ENCODE measurements at places on chromosomes 2 and 18. TPM values are rescaled to one million over a fixed set of nuclear protein-coding genes. Genes with fewer than 3 reads are reported as not detected.

GRCh38 chr2:54271843-54272627 lies 16.0 kb upstream of the TSPYL6 start:
- H3K27ac ChIP-seq: no peak overlapping the region
- DNase-seq: no peak
- no peak overlapping the region for H3K4me3 ChIP-seq
- no peaks in the 10 kb centered on the region for H3K36me3 ChIP-seq
- no peaks in the 10 kb centered on the region for H3K27me3 ChIP-seq

- no peak overlapping the region for H3K4me3 ChIP-seq
- H3K27me3 ChIP-seq: peaks cover 2% of the 10 kb centered on the region
- no peaks in the 10 kb centered on the region for H3K4me1 ChIP-seq
- H3K27ac ChIP-seq: no peak overlapping the region
These were observed 96.9 kb upstream of the ZNF397 start for GRCh38 chr18:35143622-35144596.

DNA sequence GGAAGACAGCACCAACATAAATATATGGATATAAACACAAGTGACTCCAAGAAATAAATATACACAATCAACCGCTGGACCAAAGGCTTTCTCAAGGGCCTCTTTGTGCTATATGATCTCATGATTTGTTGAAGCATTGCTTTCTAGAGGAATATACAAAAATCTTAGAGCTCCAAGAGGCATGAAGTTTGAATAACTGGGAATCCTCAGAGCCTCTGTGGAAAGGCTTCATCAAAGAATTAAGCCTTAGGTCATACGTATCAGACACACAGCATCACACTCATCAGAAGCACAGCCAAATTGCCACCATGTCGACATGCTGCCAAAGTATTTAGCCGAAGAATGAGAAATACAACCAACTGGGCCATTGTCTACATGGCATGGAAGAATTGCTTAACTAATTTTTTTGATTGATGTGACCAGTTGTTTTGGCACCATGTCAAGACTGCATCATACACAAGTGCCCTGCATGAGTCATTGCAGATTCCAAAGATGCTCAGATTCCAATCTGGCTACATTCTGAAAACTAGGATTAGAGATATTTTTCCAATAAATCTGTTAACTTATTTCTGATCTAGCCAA lies 860.6 kb upstream of the ZEB2 start:
- no peak overlapping the region for H3K4me3 ChIP-seq
- no peaks in the 10 kb centered on the region for H3K27me3 ChIP-seq
- H3K36me3 ChIP-seq: no peaks in the 10 kb centered on the region
- H3K27ac ChIP-seq: peak overlapping the region; percentile 42
- DNase-seq: peak; percentile 76

- H3K36me3 ChIP-seq: no peaks in the 10 kb centered on the region
- no peak overlapping the region for H3K27ac ChIP-seq
- no peak for DNase-seq
- peaks cover 10% of the 10 kb centered on the region for H3K4me1 ChIP-seq
- no peak overlapping the region for H3K4me3 ChIP-seq
- H3K27me3 ChIP-seq: peaks cover 20% of the 10 kb centered on the region
These were observed 611.6 kb upstream of the VRK2 start for GRCh38 chr2:57434972-57435371.

DNA sequence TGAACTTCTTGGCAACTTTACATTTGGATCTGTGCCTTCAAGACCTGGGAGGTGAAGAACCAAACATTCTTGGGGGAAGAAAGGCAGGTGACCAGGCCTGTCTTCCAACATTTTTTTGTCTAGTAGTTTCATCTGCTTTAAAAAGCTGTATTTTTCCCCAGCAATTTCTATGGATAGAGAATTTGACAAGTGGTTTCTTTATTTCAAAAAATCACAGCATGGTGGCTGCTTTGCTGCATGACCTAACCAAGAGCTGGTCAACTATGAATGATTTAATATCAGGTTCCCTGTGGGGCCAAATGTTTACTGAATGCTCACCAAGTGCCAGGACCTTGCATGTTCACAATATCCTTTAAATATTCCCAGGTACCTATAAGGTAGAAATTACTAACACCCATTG lies 19.1 kb downstream of the LRP2 start:
- no peak overlapping the region for H3K27ac ChIP-seq
- no peaks in the 10 kb centered on the region for H3K36me3 ChIP-seq
- no peaks in the 10 kb centered on the region for H3K27me3 ChIP-seq
- no peak for DNase-seq

GRCh38 chr2:127313406-127313805 lies 19.5 kb upstream of the ERCC3 start:
- H3K36me3 ChIP-seq: peaks cover 22% of the 10 kb centered on the region
- no peaks in the 10 kb centered on the region for H3K27me3 ChIP-seq
- no peak overlapping the region for H3K27ac ChIP-seq
- no peak overlapping the region for H3K4me3 ChIP-seq

GRCh38 chr2:172970660-172971059 lies 105.0 kb upstream of the MAP3K20 start:
- no peaks in the 10 kb centered on the region for H3K36me3 ChIP-seq
- H3K4me3 ChIP-seq: no peak overlapping the region
- peaks cover 38% of the 10 kb centered on the region for H3K4me1 ChIP-seq
- H3K27me3 ChIP-seq: no peaks in the 10 kb centered on the region

DNA sequence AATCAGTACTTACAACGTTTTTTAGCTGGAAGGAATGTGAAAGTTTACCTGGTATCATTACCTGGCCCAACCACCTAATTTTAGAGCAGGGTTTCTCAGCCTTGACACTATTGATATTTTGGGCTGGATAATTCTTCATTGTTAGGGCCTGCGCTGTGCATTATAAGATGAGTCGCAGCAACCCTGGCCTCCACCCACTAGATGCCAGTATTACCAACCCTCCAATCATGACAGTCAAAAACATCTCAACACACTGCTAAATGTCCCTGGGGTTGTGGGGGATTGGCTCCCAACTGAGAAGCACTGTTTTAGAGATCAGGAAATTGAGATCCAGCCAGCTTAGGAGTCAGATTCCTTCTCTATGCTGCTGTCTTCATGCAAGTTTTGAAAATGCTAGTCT lies 265.3 kb upstream of the TCF4 start:
- no peaks in the 10 kb centered on the region for H3K27me3 ChIP-seq
- no peak overlapping the region for H3K4me3 ChIP-seq
- DNase-seq: no peak
- H3K4me1 ChIP-seq: peaks cover 43% of the 10 kb centered on the region
- no peak overlapping the region for H3K27ac ChIP-seq
- no peaks in the 10 kb centered on the region for H3K36me3 ChIP-seq

- no peak overlapping the region for H3K27ac ChIP-seq
- no peaks in the 10 kb centered on the region for H3K27me3 ChIP-seq
- no peak for DNase-seq
- H3K4me3 ChIP-seq: no peak overlapping the region
These were observed 69.0 kb upstream of the FAM110C start for GRCh38 chr2:115303-115702.

- no peak overlapping the region for H3K27ac ChIP-seq
- H3K36me3 ChIP-seq: no peaks in the 10 kb centered on the region
- DNase-seq: no peak
- H3K4me1 ChIP-seq: no peaks in the 10 kb centered on the region
These were observed 5.4 kb downstream of the ALPG start for GRCh38 chr2:232411901-232412629.

GRCh38 chr18:61335684-61336555 lies 2.7 kb downstream of the CDH20 start:
- peaks cover 16% of the 10 kb centered on the region for H3K4me1 ChIP-seq
- no peak for DNase-seq
- H3K27me3 ChIP-seq: peaks cover 30% of the 10 kb centered on the region

DNA sequence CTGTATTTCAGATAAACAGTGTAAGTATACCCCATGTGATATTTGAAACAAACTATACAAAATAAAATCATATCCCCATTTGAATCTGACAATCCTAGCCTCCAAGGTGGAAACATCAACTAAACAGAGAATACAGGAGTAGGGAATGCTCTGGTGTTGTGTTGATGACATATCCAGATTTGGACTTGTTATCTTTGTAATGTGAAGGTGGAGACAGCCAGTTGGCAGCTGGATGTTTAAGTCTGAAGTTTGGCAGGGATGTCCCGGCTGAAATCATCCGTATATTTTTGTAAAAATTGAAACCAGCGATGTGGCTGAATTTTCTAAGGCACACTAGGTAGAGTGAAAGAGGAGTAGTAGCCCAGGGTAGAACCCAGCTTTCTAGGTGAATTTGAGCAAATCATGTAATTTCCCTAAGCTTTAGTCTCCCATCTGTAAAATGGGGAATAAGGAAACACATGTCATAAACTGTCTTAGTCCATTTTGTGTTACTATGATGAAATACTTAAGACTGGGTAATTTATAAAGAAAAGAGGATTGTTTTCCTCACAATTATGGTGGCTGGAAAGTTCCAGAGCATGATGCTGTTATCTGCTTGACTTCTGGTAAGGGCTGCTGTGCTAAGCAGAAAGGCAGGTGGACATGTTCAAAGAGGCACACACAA lies 246.6 kb upstream of the APCDD1 start:
- H3K4me3 ChIP-seq: no peak overlapping the region
- no peak overlapping the region for H3K27ac ChIP-seq
- H3K27me3 ChIP-seq: peaks cover 19% of the 10 kb centered on the region
- H3K36me3 ChIP-seq: no peaks in the 10 kb centered on the region
- DNase-seq: no peak

GRCh38 chr2:129478902-129479517 lies 500.5 kb upstream of the RAB6C start:
- no peak overlapping the region for H3K27ac ChIP-seq
- peaks cover 4% of the 10 kb centered on the region for H3K36me3 ChIP-seq
- no peak for DNase-seq
- no peaks in the 10 kb centered on the region for H3K4me1 ChIP-seq
- no peak overlapping the region for H3K4me3 ChIP-seq

- H3K4me3 ChIP-seq: no peak overlapping the region
- no peak for DNase-seq
- peaks cover 11% of the 10 kb centered on the region for H3K36me3 ChIP-seq
- peaks cover 91% of the 10 kb centered on the region for H3K4me1 ChIP-seq
- no peaks in the 10 kb centered on the region for H3K27me3 ChIP-seq
These were observed 140.4 kb upstream of the RNF152 start for GRCh38 chr18:62033207-62033606.

GRCh38 chr2:79585701-79586433 lies 73.0 kb downstream of the CTNNA2 start:
- peak overlapping the region; percentile 1 for H3K4me3 ChIP-seq
- no peaks in the 10 kb centered on the region for H3K27me3 ChIP-seq
- H3K36me3 ChIP-seq: no peaks in the 10 kb centered on the region
- H3K4me1 ChIP-seq: peaks cover 12% of the 10 kb centered on the region

GRCh38 chr2:47174733-47175361 lies 19.7 kb upstream of the STPG4 start:
- H3K36me3 ChIP-seq: peaks cover 59% of the 10 kb centered on the region
- peaks cover 51% of the 10 kb centered on the region for H3K4me1 ChIP-seq
- H3K27ac ChIP-seq: peak overlapping the region; percentile 94
- peak; percentile 68 for DNase-seq

DNA sequence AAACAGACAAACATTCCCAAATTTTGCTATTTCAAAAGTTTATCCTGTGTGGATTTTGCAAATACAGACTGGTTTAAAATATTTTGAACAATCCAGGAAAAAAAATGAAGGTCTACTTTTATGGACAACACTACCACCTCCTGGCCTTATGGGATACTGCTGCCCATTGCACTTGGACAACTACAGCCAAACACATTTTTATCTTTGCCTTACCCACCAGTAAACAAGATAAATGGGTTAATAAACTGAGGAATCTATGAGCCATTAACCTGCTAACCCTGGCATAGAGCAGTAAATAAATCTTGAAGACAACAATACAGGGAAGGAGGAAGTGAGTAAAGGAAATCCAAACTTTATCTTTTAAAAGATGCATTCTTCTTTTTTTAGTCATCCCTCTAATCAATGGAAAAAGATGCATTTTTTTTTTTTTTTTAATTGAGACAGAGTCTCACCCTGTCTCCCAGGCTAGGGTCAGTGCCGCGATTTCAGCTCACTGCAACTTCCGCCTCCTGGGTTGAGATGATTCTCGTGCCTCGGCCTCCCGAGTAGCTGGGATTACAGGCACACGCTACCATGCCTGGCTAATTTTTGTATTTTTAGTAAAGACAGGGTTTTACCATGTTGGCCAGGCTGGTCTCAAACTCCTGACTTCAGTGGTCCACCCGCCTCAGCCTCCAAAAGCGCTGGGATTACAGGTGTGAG lies 2.1 kb upstream of the SPIRE1 start:
- H3K4me1 ChIP-seq: peaks cover 39% of the 10 kb centered on the region
- H3K4me3 ChIP-seq: no peak overlapping the region
- H3K36me3 ChIP-seq: no peaks in the 10 kb centered on the region

DNA sequence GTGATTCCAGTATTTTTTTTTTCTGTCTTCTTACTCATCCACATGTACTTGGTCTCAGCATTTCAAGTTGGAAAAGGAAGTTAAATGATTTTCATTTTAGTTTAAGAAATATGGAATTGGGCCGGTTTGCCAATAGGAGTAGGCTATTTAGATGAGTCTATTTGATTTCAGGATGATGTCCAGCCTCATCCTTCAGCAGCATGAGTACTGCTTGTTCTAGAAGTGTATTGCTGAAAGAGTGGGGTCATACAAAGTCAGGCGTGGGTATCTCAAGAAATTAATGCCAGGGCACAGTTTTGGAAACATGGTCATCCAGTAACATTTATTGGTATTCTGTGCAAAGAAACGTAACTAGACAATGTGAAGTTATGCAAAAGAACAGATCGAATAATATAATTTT lies 44.9 kb upstream of the MSTN start:
- H3K27ac ChIP-seq: no peak overlapping the region
- no peak overlapping the region for H3K4me3 ChIP-seq
- H3K4me1 ChIP-seq: no peaks in the 10 kb centered on the region
- DNase-seq: no peak
- H3K36me3 ChIP-seq: no peaks in the 10 kb centered on the region

- H3K27ac ChIP-seq: no peak overlapping the region
- peaks cover 32% of the 10 kb centered on the region for H3K4me1 ChIP-seq
- peaks cover 5% of the 10 kb centered on the region for H3K27me3 ChIP-seq
- DNase-seq: no peak
- no peak overlapping the region for H3K4me3 ChIP-seq
These were observed 107.3 kb upstream of the RASGRP3 start for GRCh38 chr2:33369191-33369590.

- no peaks in the 10 kb centered on the region for H3K4me1 ChIP-seq
- no peaks in the 10 kb centered on the region for H3K36me3 ChIP-seq
These were observed 59.6 kb downstream of the CABYR start for GRCh38 chr18:24198461-24198860.

Gene RGPD3
- total RNA-seq: 0.05 TPM

Gene TMEM182
- 2.0 TPM for total RNA-seq

Gene NEU2
- total RNA-seq: not detected

Gene AGAP1
- 17.7 TPM for total RNA-seq

Gene IL1R2
- total RNA-seq: 0.36 TPM

Gene PAX3
- total RNA-seq: 13.6 TPM

Gene SERPINB4
- total RNA-seq: not detected

Gene CEP192
- total RNA-seq: 15.9 TPM

Gene CTLA4
- total RNA-seq: not detected

Gene KCNF1
- total RNA-seq: 0.18 TPM

All from HFFc6 (cell line).